SK-MEL-5 (cell line): ENCODE measurements at places on chromosomes 5 and 9. TPM values are rescaled to one million over a fixed set of nuclear protein-coding genes. Genes with fewer than 3 reads are reported as not detected.

DNA sequence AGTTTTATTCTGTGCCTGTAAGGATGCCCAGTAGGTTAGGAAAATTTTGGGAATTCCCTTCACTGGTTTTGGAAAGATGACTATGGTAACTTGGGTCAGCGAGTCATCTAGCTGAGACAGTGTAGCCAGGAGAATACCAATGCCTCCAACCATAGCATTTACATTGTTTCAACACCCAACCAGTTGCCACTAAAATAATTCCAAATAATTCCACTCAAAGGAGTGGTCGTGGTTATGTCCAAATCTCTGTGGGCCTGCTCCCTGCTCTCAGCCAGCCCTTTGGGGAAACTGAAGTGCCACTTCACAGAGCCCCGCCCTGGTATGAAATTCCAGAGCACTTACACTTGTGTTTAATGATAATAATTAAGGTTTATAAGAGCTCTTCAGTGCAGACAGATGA, 310.5 kb downstream of the PLK2 start:
- no peak for DNase-seq

GRCh38 chr9:36191290-36191645, 547 bp downstream of the CLTA start:
- DNase-seq = no peak

Gene POU5F2
- total RNA-seq = 0.19 and 0.32 TPM in 2 replicates

DNA sequence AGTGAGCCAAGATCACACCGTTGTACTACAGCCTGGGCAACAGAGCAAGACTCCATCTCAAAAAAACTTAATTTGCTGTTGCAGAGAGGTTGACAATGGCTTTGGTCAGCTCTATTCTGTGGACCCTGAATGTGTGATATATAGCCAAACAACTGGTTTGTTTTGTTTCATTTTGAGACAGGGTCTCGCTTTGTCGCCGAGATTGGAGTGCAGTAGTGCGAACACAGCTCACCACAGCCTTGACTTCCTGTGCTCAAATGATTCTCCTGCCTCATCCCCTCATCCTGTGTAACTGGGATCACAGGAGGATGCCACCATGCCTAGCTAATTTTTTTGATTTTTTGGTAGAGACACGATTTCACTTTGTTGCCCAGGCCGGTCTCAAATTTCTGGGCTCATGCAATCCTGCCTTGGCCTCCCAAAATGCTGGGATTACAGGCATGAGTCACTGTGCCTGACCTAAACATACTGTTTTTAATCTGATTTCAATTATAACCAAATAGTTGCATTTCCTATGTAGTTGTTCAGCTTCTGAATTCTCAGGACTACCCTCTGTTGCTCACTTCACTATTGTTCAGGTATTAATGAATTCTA, 9.8 kb downstream of the RNF183 start:
- no peak for DNase-seq

DNA sequence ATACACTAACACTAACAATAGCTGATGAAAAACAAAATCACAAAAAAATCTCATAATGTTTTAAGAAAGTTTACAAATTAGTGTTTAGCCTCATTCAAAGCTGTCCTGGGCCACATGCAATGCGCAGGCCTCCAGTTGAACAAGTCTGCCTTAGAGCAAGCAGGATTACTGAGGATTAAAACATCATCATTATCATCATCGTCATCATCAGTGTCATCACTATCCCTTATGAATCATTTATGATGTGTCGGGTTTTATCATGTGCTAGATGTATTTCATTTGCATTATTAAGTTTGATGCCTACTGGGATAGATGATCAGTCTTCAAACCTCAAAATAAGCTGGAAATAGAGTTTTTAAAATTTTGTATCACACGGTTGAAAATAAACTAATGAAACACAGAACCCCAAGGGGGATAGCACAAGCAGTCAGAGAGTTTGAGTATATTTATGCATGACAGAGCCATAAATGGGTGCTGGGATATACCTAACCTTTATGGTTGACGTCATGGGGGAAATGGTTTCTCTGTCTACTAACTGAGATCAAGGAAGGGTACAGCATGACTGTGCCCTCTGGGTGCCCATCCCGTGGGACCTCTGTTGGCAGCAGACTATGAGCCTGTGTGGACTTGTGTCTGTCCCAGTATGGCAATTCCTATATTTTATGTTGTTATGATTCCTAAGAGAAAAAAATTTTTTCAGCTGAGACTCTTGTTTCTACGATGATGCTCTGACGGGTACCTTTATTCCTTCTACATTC, 150.3 kb upstream of the ADRA1B start:
- DNase-seq = peak; percentile 16

GRCh38 chr9:109110329-109111021, 9.3 kb downstream of the TMEM245 start:
- DNase-seq = no peak

- DNase-seq = no peak
Observed at GRCh38 chr9:13957089-13957488, 356.9 kb downstream of the NFIB start.

Gene GNA14
- 0.05 and 0.13 TPM in 2 replicates for total RNA-seq

DNA sequence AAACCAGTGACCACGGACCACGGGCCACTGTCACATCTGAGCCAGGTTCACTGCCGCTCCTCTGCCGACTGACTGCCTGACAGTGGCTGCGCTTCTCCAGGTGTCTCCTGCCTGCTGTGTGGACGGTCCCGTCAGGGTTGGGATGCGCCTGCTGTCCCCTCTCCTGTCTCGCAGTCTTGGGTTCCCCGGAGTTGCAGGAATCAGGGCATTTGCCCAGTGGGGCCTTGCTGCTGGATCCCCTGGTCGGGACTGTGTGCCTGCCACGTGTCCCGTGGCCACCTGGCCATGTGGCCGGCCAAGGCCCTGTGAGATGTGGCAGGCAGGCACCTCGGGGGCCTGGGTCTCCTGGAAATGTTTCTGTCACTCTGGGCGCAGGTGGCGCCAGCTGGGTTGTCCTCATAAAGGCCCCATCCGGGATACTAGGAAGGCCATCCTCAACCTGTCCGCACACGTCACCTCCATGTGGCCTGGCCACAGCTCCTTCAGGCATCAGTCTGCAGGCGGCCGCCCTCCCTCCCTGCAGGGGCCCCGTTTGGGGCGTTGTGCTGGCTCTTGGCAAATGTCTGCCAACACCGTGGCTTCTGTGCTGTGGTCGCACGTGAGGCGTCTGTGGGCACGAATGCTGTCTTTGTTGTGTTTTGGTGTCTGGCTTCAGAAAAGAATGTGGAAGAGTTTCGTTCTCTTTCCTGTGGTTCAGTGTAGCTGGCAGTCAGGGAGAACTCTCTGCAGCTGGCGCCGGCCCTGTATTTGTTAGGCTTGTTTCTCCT, 6.4 kb upstream of the TOR4A start:
- DNase-seq = no peak

GRCh38 chr5:139552893-139553575, 8.1 kb upstream of the UBE2D2 start:
- no peak for DNase-seq

Gene MPDZ
- total RNA-seq = 28.4 and 29.4 TPM in 2 replicates

- DNase-seq = no peak
Observed at GRCh38 chr5:175681968-175682340, 24.1 kb downstream of the HRH2 start.

- no peak for DNase-seq
Observed at GRCh38 chr5:73989956-73990355, 364.0 kb downstream of the ARHGEF28 start.

DNA sequence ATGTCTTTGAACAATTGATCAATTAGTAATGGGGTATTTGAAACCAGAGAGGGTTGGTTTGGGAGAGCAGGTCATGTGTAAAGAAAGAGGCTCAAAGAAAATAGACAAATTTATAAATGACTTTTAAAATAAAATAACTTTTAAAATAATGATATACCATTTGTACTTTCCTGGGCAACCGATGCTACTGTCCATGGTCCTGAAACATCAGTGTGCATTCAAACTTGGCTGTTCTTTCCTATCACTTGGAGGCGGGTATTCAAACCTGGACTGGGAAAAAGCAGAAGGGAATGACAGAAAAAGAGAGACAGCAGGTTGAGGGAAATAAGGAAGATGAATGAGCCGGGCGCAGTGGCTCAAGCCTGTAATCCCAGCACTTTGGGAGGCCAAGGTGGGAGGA, 1446.4 kb upstream of the WWC1 start:
- DNase-seq = no peak

GRCh38 chr5:173573126-173573960, 43.1 kb downstream of the BOD1 start:
- peak; percentile 54 for DNase-seq

Gene BNC2
- total RNA-seq = 23.5 and 24.2 TPM in 2 replicates
